ENCODE measurements at places on chromosomes 16 and 17.
A peak's percentile ranks its signal among the peaks of the same experiment; 100 is the strongest.

- peak; percentile 95 for DNase-seq
These were observed 98.4 kb upstream of the GSE1 start for GRCh38 chr16:85514598-85515318.

GRCh38 chr17:31741371-31741770, 117.7 kb downstream of the COPRS start:
- DNase-seq = no peak

- DNase-seq = no peak
These were observed 14.5 kb downstream of the TUBG1 start for GRCh38 chr17:42623732-42624596.

- no peak for DNase-seq
These were observed 16.4 kb upstream of the METRNL start for GRCh38 chr17:83062818-83063671.

DNA sequence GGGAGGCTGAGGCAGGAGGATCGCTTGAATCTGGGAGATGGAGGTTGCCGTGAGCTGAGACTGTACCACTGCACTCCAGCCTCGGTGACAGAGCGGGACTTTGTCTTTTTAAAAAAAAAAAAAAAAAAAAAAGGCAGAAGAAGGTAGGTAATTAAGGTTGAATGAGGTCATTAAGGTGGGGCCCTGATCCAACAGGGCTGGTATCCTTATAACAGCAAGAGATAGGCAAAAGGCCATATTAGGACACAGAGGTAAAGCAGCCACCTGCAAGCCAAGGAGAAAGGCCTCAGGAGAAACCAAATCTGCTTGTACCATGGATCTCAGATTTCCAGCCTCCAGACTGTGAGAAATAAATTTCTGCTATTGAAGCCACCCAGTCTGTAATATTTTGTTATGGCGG, 60.3 kb downstream of the SPAG9 start:
- no peak for DNase-seq

- DNase-seq = no peak
These were observed 22.1 kb downstream of the CIBAR2 start for GRCh38 chr16:85090181-85090580.

GRCh38 chr17:29614349-29615047, 8.2 kb downstream of the CORO6 start:
- no peak for DNase-seq

DNA sequence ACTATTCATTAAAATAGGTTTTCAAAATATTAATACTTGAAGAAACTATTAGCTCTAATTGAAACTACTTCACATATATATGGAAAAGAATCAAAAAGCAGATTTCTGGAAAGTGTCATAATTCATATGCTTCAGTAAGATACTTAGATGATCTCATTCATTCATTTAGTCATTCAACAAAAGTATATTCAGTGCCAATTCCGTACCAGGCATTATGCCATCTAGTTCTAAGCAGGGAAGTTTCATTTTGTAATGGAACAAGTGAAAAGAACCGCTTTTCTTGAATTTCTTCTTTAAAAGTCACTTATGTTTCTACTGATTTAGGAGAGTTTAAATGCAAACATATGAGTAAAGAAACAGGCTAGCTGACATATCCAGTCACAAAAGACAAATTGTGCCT, 118.3 kb upstream of the FAM20A start:
- peak; percentile 87 for DNase-seq

DNA sequence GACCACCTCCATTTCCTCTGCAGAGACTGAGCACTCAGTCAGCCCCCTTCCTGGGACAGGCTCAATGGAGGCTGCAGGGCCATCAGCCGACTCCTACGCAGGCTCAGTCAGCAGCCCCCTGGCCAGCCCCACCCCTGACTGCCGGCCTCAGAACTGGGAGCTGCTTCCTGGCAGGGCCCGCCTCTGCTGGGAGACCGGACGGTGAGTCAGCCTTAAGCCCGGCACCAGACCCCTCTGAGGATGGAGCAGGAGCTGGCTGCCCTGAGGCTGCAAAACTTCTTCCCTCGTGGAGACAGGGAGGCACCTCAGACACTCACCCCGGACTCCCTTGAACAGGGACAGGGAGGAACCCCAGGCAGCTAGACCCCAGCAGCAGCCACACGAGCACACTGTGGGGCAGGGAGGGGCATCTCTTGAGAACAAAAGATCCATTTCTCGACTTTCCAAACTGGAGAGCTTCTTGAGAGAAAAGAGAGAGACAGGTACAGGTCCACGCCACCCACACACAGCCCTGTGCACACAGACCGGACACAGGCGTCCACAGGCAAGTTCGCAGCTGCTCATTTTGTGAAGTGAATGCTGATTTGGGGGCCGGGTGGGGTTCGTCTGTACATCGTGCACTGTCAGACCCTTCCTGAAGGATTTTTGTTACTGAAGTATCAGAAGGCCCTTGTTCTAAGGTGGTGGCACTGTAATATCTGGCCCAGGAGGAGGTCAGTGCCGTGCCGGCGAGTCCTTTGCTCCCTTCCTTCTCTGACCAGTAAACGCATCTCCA, 1.3 kb upstream of the TUBB3 start:
- DNase-seq = peak; percentile 99

- DNase-seq = no peak
These were observed 579.6 kb upstream of the CDH5 start for GRCh38 chr16:65786916-65787315.

- peak; percentile 80 for DNase-seq
These were observed 165.2 kb downstream of the VPS53 start for GRCh38 chr17:549177-550040.

- peak; percentile 82 for DNase-seq
These were observed 43.5 kb downstream of the AP2B1 start for GRCh38 chr17:35630530-35631148.

DNA sequence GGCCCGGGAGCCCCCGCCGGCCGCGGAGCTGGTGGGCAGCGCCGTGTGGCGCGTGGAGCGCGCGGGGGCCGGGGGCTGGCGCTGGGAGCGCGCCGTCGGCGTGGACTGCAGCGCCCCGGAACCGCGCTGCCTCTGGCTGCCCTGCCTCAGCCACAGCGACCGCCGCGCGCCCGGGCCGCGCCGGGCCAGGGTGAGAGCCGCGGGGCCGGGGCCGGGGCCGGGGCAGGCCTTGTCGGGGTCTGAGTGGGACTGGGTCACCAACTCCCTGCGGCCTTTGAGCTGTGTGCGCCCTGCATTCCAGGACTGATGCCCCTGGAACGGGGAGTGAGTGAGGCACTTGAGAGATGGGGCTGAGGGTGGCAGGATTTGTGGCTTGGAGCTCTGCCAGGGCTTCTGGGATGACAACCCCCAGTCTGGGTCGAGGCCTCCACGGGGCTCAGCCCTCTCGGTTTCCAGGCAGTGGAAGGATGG, 25.7 kb downstream of the ARHGAP23 start:
- DNase-seq = peak; percentile 62

GRCh38 chr17:20087538-20088250, 78.5 kb downstream of the SPECC1 start:
- DNase-seq = no peak

- DNase-seq = no peak
These were observed 53.0 kb downstream of the EPN2 start for GRCh38 chr17:19290066-19290705.

DNA sequence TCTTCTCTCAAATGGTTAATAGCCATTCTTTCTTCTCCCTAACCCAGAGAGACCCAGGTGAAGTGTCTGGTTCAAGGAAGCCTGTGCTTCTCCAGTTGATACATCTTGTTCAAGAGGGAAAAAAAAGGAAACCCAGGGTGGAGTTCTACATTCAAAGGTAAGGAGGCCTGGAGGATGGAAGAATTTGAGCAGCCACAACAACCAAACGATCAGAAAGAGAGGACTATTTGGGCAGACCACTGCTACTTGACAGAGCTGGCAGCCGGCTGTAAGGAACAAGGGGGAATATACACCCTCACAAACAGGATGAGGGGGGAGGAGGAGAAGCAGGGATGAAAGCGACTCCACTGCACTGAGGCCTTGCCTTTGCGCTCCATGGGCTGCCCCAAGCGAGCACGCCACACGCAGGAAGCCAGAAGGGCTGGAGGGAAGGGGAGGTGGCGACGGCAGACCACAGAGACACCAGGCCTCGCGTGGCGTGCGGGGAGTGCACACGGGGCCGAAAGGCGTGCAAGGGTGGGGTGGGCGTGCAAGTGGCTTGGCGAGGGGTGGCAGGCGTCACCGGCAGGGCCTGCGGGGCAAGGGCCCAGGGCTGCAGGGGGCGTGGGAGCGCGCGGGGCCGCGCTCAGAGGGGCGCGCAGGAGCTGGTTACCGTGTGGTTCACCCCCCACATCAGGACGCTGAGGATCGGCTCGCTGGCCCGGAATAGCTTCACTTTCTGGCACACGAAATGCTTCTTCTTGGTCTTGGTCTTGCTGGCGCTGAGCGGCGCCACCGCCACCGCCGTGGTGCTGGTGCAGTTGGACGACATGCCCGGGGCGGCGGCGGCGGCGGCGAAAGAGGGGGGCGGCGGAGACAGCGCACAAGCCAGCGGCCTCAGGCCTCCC, 499 bp downstream of the PIP4K2B start:
- peak; percentile 74 for DNase-seq

GRCh38 chr16:89150090-89150835, 21.3 kb upstream of the CDH15 start:
- DNase-seq = no peak

GRCh38 chr17:67770539-67770938, 52.8 kb downstream of the NOL11 start:
- no peak for DNase-seq

GRCh38 chr16:12259651-12260050, 283.1 kb downstream of the SNX29 start:
- DNase-seq = no peak

GRCh38 chr17:40615068-40615840, 32.4 kb downstream of the SMARCE1 start:
- DNase-seq = peak; percentile 58

DNA sequence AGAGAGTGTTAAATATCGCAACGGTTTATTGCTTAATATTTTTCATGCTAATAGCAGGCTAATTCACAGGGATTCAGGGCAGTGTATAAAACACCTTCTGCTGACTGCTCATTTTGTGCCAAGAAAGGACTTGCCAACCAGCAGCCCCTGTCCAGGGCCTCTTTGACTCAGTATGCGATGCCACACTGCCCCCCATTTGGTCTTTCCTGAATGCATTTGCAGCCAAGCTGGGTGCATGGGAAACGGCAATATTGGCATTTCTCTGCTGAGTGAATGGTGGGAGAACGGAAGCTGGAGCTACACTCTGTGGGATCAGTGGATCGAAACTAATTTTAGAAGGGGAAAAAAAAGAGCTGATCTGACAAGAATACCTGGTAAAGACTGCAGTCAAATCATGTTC, 152.9 kb upstream of the C16orf82 start:
- DNase-seq = no peak

Measured in GM23248 (cell line).